ENCODE measurements at places on chromosomes 7 and 10.

DNA sequence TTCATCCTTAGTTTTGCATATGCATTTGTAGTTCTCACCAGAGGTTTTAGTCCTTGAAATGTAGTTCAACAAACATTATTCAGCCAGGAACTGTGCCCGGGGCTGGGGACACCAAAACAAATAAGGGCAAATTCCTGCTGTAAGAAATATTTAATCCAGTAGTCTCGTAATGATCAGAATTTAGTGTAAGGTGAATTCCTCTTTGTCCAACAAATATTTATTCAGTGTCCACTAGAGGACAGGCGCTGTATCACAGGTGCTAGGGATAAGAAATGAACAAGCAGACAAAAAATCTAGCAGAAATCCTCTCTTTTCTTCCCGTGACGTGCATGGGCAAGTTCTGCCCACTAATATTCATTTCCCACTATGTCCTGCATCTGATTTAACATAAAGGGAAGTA lies 17.6 kb downstream of the LGI1 start:
- DNase-seq: no peak

GRCh38 chr10:127921075-127921752 lies 14.3 kb downstream of the PTPRE start:
- no peak for DNase-seq

DNA sequence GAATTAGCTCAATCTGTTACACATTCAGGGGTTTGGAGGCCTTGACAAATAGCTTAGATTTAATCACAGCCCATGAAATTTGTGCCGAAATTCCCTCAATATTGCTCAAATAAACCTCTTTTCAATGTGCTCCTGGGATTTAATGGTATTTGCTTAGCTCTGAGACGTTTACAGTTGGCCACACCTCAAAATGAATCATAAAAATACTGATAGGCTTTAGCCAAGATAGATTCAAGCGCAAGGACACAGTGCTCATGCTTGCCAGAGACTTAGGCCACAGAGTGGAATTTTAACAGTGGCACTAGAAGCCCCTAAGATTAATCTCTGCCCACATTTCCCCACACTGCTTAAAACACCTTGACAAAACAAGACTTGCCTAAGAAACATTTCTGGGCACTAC lies 2.3 kb upstream of the SEMA3C start:
- no peak for DNase-seq

- DNase-seq: peak; percentile 82
Observed at GRCh38 chr10:117439243-117439912, 64.1 kb upstream of the PDZD8 start.

DNA sequence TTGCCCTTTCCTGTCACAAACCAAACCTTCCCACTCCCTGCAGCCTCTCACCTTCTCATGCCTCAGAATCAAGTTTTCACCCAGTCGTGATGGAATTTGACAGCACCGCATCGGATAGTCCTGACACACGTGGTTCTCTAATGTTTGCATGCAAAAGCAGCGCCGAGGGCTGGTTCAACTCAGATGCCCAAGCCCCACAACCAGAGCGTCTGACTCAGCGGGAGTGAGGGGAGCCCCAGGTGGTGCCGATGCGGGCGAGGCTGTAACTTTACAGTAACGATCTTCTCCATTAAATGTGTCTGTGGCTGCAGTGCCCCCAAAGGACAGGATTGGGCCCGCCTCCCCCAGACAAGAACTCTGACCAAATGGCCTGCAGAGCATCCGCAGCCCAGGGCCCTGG lies 284.5 kb downstream of the CELF2 start:
- DNase-seq: no peak

DNA sequence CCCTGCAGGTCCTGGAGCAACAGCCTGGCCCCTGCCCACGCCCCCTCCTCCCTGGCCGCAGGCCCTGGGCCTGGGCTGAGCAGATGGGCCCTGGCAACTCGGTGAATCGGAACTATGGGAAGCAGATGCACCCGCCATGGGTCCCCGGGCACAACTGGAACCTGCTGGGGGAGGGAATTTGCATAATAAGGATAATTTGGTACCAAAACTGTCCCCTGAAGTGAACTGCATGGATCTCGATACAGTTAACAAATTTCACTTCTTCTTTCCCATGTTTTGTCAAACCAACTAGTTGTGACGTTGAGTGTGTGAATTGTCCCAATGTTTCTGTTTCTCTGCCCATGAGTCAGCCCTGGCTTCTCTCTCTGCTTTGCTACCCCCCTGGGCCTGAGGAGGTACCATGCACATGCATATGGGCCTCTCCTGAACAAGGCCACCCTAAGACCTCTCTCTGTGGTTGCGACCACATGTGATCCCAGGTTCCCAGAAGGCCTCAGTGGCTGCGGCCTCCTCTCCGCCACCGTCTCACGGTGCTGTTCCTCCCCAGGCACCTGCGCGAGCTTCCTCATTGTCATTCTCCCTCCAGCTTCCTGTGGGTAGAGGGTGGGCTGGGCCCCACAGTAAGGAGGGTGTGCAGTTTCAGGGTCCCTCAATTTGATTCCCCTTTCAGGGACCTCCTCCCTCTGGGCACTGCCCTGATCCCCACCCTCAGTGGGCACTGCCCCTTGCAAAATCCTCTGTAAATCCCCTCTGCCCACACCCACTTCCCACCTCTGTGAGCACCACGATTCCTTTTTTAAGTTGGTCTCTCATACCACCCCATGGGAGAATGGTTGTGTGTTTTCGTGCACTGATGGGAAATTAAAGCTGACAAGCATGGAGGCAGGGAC lies 40.0 kb downstream of the FIGNL1 start:
- DNase-seq: no peak

GRCh38 chr7:127158659-127159058 lies 94.1 kb downstream of the GRM8 start:
- no peak for DNase-seq

GRCh38 chr10:98016772-98017475 lies 13.5 kb downstream of the CRTAC1 start:
- DNase-seq: no peak

GRCh38 chr10:102344067-102344466 lies 51.4 kb upstream of the NFKB2 start:
- DNase-seq: no peak

DNA sequence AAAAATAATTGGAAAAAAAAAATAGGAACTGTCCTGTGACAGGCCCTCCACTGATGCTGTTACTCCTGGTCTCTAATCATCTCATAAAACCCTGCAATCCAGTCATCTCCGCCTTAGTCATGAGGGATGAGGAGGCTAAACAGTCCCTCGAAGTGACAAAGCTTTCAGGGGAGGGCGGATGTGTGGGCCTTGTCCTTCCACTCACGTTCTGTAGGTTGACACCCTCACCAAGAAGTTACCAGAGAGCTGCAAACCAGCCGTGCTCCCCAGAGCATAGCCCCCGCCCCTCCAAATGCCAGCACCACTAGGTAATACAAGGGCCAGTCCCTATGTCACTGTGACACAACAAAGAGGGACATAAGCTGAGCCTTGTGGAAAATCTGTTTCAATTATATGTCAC lies 11.9 kb downstream of the COBL start:
- no peak for DNase-seq

DNA sequence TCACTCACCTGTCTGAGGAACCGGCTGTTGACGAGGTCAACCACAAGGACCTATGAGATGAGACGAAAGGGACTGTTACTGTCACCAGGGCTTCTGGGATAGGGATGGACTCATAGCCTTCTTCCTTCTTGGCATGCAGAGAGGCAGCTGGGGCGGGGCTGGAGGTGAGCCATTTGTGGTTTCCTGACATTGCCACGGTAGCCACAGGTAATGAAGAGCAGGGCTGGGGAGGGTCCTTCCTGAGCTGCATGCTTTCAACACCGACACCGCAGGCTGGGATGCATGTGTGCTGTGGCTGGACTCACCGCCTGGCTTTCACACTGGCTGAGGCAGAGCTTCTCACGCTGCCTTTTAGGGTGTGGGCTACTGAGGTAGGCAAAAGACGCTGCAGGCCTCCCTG lies 46.4 kb upstream of the MKRN1 start:
- no peak for DNase-seq

DNA sequence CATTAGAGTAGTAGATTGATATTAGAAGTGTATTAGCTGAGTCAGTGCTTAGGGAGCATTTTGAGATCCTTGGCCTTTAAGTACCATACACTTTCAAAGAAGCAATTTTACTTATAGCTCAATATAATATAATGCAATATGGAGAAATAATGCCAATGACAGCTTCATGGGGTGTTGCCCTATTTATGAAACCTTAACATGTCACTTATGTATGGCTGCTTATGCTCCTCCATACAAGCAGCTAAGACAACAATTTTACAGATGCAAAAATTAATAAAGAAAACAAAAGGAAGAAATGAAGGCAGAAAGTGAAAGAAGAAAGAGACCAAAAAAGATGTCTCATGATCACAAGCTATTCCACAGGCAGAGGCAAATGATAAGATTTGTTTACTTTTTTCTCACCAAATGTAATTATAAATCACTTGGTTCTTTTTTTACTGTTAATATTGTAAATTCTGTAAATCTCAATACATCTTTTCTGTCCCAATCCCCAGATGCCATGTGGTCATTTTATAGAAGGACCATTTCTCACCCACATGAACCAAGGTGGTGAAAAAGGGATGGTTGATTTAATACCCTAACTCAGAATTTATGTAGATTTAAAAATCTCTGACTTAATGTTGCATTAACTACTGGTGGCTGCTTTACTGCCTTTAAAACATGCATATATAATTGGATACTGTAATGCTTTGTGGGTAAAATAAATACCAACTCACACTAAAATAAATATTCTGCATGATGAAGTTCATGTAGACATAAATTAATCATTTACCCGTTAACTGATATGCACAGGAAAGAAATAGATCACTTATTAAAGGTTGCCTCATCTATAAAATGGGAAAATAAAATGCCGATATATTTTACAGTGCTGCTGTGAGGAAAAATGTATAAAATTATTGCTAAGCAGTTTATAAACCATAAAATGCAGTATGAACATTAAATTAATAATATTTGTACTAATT lies 33.5 kb upstream of the RHOBTB1 start:
- DNase-seq: no peak

- no peak for DNase-seq
Observed at GRCh38 chr7:64877714-64878610, 25.1 kb upstream of the ZNF273 start.

DNA sequence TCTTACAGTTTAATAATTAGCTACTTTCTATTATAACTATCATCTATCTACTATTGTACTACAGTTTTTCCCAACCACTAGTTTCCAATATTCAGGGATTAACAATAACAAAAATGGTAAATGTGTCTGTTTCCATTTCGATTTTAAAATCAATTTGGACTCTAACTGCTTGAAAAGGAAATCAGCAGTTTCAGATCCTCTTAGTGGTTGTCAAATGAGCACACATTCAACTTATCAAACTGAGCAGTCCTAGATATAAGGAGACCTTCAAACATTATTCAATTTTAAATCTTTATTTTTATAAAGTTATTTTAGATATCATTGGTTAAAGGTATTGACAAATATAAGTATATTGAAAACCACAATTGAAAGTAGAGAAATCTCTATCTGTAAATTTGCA lies 46.8 kb upstream of the CD36 start:
- DNase-seq: no peak

GRCh38 chr10:95513941-95514392 lies 47.2 kb downstream of the SORBS1 start:
- DNase-seq: no peak

- DNase-seq: no peak
Observed at GRCh38 chr10:80139265-80139664, 6.7 kb downstream of the PLAC9 start.

GRCh38 chr10:131050162-131050766 lies 261.3 kb downstream of the TCERG1L start:
- DNase-seq: no peak

- DNase-seq: no peak
Observed at GRCh38 chr10:129658376-129659072, 191.5 kb downstream of the MGMT start.

DNA sequence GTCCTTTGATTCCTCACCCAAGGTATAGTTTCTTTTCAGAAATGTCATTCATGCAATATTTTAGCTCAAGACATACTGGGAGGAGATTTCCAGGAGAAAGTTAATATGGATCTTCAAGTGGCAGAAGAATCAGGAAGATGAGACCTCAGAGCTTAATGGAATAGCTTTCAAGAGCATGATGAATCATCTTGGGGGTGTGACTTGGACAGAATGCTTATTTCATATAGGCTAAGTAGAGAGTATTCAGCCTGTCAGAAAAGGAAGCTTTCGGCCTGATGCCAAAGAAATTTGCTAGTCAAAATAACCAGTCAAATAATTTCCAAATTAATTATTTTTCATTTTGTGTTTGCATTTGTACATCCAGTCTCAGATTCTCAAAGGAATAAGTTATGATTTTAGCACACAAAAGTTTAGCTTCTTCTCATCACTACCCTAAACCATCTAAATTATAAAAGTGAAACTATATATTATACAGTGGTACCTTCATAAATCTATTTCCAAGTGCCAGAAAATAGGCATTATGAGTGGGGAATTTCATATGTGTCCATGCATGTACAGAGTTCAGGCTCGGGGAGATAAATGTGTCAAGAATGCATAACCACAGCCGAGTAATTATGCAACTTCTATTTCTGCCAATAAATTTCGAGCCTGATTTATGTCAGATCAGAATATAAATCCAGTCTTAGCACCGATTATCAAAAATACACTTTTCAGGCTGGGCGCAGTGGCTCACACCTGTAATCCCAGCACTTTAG lies 27.3 kb upstream of the CALD1 start:
- no peak for DNase-seq

- no peak for DNase-seq
Observed at GRCh38 chr7:128906766-128907559, 3.5 kb downstream of the KCP start.

Measured in fibroblast of skin of left biceps (primary cell).